ENCODE measurements at places on chromosomes 7 and 10.

DNA sequence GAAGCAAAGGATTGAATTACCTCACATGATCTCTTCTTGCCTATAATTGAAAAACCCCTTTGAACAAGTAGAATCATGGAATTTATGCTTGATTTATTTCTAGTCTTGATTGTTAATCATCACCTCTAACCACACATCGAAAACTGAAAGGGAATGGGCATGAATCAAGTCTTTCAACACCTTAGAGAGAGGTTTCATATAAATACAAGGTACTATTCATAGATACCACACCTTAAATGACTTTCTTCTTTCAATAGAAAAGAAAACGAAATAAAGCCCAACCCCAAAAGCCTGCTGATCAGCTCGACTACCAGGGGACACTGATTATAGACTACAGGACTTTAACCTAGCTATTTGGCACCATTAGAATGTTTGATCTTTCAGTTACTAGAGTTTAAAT lies 128.6 kb upstream of the PTPRZ1 start:
- H3K4me1 ChIP-seq: peaks cover 3% of the 10 kb centered on the region
- DNase-seq: no peak
- no peak overlapping the region for H3K4me3 ChIP-seq
- no peak overlapping the region for H3K27ac ChIP-seq
- H3K27me3 ChIP-seq: no peaks in the 10 kb centered on the region
- no peaks in the 10 kb centered on the region for H3K36me3 ChIP-seq

DNA sequence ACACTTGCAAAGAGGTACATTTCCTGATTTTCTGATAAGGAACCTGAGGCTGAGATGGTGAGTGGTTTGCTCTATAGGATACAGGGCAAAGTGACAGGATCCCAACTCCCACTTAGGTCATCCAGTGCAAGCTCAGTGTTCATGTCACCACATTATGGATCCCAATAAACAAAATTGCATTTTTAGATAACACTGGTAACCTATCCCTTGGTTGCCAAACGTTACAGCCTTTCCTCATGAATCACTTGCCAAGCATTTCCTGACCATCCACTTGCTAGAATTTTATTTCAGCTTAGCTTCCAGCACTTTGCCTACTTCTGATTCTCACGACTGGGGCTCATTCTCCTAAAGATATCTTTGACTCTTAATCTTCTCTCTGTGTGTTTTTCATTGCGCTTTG lies 131.4 kb upstream of the ODAD2 start:
- no peak overlapping the region for H3K4me3 ChIP-seq
- H3K36me3 ChIP-seq: peaks cover 32% of the 10 kb centered on the region
- no peaks in the 10 kb centered on the region for H3K4me1 ChIP-seq
- H3K27ac ChIP-seq: no peak overlapping the region
- no peak for DNase-seq
- H3K27me3 ChIP-seq: no peaks in the 10 kb centered on the region

DNA sequence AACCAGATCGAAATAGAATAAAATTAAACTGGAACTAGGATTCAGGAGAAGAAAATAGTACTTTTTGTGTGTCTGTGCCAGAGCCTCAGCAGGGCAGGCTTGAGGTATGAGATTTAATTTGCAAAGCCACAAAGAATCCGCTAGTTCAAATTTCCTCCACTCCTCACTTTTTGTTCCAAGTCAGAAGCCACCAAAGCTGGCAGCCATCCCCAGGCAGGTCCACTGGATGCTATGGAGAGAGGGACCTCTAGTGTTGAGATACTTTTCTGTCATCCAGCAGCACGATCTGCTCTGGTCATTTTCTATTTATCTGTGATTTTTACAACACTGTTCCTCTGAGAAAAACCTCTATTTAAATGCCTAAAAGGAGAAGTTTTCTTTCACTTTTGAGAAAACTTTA lies 147.9 kb upstream of the FRMD4A start:
- no peak for DNase-seq
- H3K27ac ChIP-seq: peak overlapping the region; percentile 27
- no peak overlapping the region for H3K4me3 ChIP-seq
- H3K27me3 ChIP-seq: peaks cover 3% of the 10 kb centered on the region
- no peaks in the 10 kb centered on the region for H3K4me1 ChIP-seq
- H3K36me3 ChIP-seq: no peaks in the 10 kb centered on the region

DNA sequence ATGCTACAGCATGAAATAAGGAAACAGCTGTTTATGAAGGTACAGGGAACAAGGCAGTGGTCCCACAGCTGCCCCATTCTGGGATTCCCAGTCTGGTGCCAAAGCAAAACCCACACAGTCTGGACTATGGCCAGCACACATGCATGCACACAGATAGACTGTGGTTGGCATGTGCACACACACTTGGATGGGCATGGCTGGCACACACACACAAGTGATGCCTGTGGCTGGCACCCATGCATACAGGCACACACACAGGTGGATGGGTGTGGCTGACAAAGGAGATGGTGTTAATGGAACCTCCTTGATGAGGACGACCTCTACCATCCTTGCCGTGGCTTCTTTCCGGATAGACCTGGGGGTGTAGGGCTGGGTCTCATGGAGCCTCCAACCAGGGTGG lies 114.0 kb upstream of the LYZL2 start:
- H3K27me3 ChIP-seq: peaks cover 10% of the 10 kb centered on the region
- no peak overlapping the region for H3K4me3 ChIP-seq
- DNase-seq: no peak
- H3K36me3 ChIP-seq: no peaks in the 10 kb centered on the region
- no peak overlapping the region for H3K27ac ChIP-seq

DNA sequence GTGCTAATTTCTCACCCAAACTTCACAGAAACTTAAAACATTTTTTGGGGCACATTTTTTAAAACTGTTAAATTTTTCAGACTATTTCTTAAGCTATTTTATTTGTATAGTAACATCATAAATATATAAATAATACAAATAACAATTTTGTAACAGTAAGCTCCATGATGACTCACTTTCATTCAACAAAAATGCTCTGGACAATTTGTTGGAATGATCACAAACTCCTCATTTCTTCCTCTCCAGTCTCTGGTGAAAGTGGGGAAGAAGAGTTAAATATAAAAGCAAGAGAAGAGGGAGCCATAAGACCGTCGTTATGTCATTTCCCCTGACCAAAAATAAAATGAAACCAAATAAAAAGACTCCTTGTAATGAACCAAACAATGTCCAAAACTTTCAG lies 162.4 kb downstream of the AGMO start:
- no peak overlapping the region for H3K4me3 ChIP-seq
- no peak overlapping the region for H3K27ac ChIP-seq
- DNase-seq: no peak
- no peaks in the 10 kb centered on the region for H3K27me3 ChIP-seq

DNA sequence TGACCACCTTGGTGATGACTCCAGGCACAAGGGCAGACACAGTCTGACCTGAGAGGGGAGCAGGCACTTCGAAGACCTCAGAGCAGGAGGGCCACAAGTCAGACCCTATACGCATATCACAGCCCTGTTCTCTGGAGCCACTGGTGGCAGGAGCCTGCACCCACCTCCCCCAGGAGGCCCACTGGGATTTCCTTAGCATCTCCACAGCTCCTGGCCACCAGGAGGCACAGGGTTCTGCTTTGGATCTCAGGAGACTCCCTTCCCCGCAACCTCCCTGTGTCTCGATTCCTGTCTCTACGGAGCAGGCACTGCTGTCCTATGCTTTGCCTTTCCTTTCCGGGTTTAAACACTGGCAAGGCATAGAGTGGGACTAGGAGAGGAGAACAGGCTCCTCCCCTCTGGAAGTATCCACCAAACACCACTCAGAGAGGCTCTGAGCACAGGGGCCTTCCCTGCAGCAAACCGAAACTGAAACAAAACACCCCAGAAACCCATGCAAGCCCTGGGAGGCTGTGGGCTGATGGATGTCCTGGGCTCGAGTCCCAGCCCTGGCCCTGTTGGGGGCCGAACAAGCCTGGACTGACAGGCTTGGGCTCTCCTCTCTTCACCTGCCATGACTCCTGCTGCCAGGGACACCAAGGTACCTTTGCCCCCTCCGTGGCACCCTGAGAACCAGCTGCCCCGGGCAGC lies 166.3 kb downstream of the NEURL1 start:
- peaks cover 19% of the 10 kb centered on the region for H3K36me3 ChIP-seq
- no peak for DNase-seq
- no peaks in the 10 kb centered on the region for H3K4me1 ChIP-seq

DNA sequence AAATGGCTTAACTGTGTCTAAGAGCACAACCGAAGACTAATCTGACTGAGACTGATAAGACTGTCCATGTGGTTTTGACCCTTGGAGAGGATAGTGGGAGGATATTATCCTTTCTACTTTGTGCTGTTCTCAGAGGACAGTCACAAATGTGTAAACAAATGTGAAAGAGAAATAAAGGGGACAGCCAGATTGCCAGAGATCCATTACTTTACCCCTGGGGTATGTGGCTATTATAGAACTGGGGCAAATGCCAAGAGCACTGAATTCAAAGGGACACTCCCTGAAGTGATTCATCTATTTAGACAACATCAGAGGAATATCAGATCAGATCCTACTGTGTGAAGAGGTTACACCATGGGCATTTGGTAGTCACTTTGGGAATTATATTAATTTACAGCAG lies 154.7 kb downstream of the RNLS start:
- H3K27me3 ChIP-seq: no peaks in the 10 kb centered on the region
- DNase-seq: no peak
- no peak overlapping the region for H3K27ac ChIP-seq
- peaks cover 4% of the 10 kb centered on the region for H3K4me1 ChIP-seq
- H3K4me3 ChIP-seq: no peak overlapping the region

- H3K4me3 ChIP-seq: peak overlapping the region; percentile 79
- H3K27ac ChIP-seq: peak overlapping the region; percentile 94
- peaks cover 7% of the 10 kb centered on the region for H3K36me3 ChIP-seq
- no peak for DNase-seq
- no peaks in the 10 kb centered on the region for H3K27me3 ChIP-seq
Measured at GRCh38 chr7:134890246-134891240, 95.8 kb upstream of the AGBL3 start.

DNA sequence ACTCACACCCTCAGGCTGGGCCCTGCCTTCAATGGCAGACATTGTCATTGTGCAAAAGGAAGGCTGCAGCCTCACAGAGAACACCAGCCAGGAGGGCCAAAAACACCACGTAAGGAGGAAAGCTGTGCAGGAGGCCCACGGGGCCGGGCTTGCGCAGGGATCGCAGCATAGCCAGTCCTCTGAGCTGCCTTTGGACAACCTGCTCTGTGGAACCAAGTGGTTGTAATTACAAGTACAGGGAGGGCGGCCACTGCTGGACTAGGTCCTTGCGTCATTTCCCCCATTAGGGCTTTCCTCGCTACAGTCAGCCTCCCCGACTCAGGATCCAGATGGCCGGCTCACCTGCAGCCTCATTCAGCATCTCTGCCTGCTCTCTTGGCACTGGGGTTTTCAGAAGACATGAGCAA lies 66.9 kb downstream of the FAM53B start:
- H3K4me1 ChIP-seq: peaks cover 11% of the 10 kb centered on the region
- no peak for DNase-seq
- no peak overlapping the region for H3K4me3 ChIP-seq
- peaks cover 11% of the 10 kb centered on the region for H3K36me3 ChIP-seq
- no peaks in the 10 kb centered on the region for H3K27me3 ChIP-seq

- peaks cover 9% of the 10 kb centered on the region for H3K36me3 ChIP-seq
- no peak overlapping the region for H3K27ac ChIP-seq
- no peak overlapping the region for H3K4me3 ChIP-seq
- no peaks in the 10 kb centered on the region for H3K27me3 ChIP-seq
- no peaks in the 10 kb centered on the region for H3K4me1 ChIP-seq
Measured at GRCh38 chr10:74394416-74394969, 243.5 kb downstream of the ADK start.

- no peak for DNase-seq
- no peaks in the 10 kb centered on the region for H3K4me1 ChIP-seq
- H3K27ac ChIP-seq: no peak overlapping the region
- H3K27me3 ChIP-seq: peaks cover 37% of the 10 kb centered on the region
Measured at GRCh38 chr10:86257683-86258082, 108.9 kb downstream of the GRID1 start.

DNA sequence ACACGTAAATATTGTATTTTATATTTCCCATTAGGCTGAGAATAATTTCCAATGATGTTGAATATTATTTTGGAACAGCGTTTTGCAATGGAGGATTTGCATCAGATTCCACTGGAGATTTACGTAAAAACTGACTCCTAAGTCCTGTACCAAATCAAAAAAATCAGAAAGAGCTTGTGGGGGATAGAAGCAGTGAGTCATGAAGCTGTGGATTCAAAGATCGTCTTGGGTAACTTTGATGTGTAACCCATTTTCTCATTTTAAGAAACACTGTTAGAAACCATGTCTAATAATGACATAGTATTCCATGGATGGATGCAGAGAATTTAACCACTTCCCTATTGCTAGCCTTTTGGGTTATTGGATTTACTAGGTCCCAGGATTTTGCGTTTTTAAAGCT lies 158.6 kb downstream of the INHBA start:
- no peak overlapping the region for H3K4me3 ChIP-seq
- no peaks in the 10 kb centered on the region for H3K4me1 ChIP-seq
- no peak for DNase-seq
- no peaks in the 10 kb centered on the region for H3K36me3 ChIP-seq
- no peaks in the 10 kb centered on the region for H3K27me3 ChIP-seq
- no peak overlapping the region for H3K27ac ChIP-seq

- DNase-seq: no peak
- peaks cover 1% of the 10 kb centered on the region for H3K4me1 ChIP-seq
- H3K27ac ChIP-seq: no peak overlapping the region
- no peak overlapping the region for H3K4me3 ChIP-seq
- no peaks in the 10 kb centered on the region for H3K36me3 ChIP-seq
Measured at GRCh38 chr7:13099154-13099795, 411.8 kb downstream of the ARL4A start.

DNA sequence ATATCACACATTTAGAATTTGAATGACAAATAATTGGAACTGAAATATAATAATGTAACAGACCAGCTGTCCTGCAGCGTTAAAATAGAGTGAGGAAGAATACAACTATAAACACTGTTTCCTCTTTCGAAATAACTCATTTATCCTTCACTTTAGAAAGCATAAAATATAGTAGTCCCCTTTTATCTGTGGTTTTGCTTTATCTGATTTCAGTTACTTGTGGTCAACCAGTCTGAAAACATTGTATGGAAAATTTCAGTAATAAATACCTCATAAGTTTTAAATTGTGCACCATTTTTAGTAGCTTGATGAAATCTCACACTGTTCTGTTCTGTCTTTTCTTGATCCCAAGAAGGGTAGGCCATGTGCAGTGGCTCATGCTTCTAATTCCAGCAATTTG lies 31.7 kb downstream of the POLR1F start:
- DNase-seq: no peak
- no peaks in the 10 kb centered on the region for H3K36me3 ChIP-seq
- H3K4me3 ChIP-seq: no peak overlapping the region
- no peaks in the 10 kb centered on the region for H3K27me3 ChIP-seq
- no peak overlapping the region for H3K27ac ChIP-seq

GRCh38 chr10:6411436-6411835 lies 168.6 kb downstream of the PRKCQ start:
- H3K36me3 ChIP-seq: no peaks in the 10 kb centered on the region
- no peak overlapping the region for H3K27ac ChIP-seq
- DNase-seq: no peak
- H3K27me3 ChIP-seq: peaks cover 3% of the 10 kb centered on the region
- H3K4me1 ChIP-seq: no peaks in the 10 kb centered on the region
- no peak overlapping the region for H3K4me3 ChIP-seq

Data from progenitor cell of endocrine pancreas (in vitro differentiated cells).